ENCODE measurements at places on chromosomes 4 and X.

DNA sequence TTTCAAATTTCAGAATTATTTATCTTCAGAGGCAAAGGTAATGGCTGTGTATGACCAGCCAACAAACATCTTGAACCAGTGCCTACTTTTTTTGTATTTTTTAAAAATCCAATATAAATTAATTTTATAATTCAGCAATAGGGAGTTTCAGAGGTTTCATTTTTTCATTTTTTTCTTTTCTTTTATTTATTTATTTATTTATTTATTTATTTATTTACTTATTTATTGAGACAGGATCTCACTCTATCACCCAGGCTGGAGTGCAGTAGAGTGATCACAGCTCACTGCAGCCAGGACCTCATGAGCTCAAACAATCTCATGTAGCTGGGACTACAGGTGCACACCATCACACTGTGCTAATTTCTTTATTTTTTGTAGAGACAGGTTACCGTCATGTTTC, 250.5 kb downstream of the TMEM47 start:
- DNase-seq, result no peak

GRCh38 chr4:88054229-88054628, 46.8 kb downstream of the PKD2 start:
- no peak for DNase-seq

- no peak for DNase-seq
Observed at GRCh38 chr4:82930848-82931755, 30.6 kb downstream of the THAP9 start.

DNA sequence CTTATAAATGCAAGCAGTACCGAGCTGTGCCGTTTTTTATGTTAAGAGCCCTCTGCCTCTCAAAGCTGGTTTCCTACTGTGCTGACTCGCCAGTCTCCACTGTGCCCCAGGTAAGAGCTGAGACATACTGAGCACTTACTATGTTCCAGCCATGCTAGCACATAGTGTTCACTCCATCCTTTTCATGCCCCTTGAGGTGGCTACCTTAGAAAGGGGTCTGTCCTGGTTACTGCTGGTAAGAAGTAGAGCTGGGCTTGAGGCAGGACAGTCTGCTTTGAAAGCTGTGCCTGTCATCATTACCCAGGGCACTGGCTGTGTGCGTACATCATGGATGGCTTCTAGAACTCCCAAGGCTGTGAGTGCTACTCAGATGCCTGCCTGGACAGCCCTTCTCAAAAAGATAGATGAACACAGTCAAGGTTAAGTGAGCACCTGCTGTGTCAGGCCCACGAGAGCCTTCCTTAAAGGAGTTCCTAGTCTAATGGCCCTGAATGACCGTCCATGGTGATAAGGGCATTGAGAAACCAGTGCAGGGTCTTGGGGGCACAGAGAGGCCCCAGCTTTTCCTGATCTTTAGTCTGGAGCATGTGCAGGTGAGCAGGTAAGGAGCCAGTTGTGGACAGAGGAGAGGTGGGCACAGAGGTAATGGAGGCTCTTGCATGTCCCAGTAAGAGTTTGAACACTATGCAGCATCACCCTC, 1.6 kb downstream of the STK32B start:
- DNase-seq, result no peak

- DNase-seq, result peak; percentile 37
Observed at GRCh38 chr4:123833171-123833643, 436.6 kb downstream of the SPRY1 start.

DNA sequence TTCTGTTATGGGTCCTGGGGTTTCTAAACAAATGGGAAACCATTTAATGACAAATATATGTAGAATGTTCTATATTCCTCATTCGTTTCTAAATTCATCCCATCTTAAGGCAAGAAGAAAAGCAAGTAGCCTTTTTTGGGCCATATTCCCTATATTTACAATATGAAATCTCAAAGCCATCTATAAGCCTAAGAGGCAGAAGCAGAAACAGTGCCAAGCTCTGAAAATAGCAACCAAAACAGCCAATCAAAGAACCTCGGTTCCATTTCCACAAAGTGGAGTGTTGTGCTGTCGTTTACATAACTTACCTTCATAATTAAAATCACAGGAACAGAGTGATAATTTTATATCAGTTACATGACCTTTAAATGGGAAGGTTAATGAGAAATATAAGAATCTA, 330.6 kb upstream of the GATB start:
- no peak for DNase-seq

GRCh38 chr4:155494037-155494718, 117.4 kb upstream of the MAP9 start:
- no peak for DNase-seq

- DNase-seq, result no peak
Observed at GRCh38 chrX:150846130-150846529, 52.3 kb downstream of the CD99L2 start.

- DNase-seq, result no peak
Observed at GRCh38 chr4:6334203-6334887, 64.7 kb downstream of the WFS1 start.

- peak; percentile 77 for DNase-seq
Observed at GRCh38 chr4:142091085-142091513, 454.7 kb downstream of the IL15 start.

- DNase-seq, result peak; percentile 66
Observed at GRCh38 chr4:154877110-154877760, 96.2 kb downstream of the RBM46 start.

DNA sequence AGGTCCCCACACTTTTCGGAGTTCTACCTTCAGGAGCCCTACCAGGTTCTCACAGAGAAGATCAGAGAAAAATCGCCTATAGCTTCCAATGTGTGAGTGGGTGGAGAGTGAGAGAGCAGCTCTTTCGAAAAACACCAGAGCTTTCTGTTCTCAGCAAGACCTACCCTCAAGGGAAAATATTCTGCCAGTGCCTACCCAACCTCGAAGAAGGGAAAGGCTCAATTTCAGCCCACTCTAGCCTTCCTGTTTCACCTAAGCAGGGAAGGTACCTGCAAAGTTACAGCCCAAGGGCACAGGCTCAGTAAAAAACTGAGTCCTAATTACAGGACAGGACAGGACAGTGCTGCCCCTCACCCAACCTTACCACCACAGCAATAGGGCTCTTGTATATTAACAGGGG, 104.0 kb upstream of the WDR17 start:
- no peak for DNase-seq

DNA sequence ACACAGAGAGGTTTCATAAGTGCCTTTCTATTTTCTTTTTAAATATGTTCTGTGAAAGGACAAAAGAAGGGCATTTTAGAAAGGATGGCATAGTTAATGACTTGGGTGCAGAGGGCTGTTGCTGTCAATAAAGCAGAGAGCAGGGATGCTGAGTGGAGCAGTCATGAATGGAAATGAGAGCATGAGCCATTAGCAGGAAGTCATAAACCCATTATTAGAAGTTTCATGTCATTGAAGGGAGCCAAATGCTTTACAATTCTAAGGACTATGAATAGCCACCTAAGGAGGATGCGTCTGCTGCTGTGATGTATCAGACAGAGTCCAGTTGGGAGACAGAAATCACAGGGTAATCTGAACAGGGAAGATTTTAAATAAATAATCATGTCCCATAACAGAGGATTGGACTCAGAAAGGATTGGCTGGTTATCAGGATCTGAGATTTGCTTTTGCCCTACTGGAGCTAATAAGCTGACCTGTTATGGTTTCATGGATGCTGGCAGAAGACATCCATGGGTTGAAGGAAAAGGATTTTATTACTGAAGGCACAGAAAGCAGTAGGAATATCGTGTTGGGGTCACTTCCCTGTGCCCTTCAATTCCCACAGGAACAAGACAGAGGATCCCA, 47.5 kb upstream of the WDR19 start:
- DNase-seq, result no peak

Data from HT1080 (cell line).